HT-29 (cell line): ENCODE measurements at places on chromosomes 1 and 21. TPM values are rescaled to one million over a fixed set of nuclear protein-coding genes. Genes with fewer than 3 reads are reported as not detected.

Gene TNFRSF8
- total RNA-seq: 0.10 TPM in 1 of 2 replicates, not detected in the other

- peak; percentile 52 for DNase-seq
Observed at GRCh38 chr21:14119038-14119437, 91.7 kb downstream of the LIPI start.

Gene CA6
- not detected in 2 replicates for total RNA-seq

DNA sequence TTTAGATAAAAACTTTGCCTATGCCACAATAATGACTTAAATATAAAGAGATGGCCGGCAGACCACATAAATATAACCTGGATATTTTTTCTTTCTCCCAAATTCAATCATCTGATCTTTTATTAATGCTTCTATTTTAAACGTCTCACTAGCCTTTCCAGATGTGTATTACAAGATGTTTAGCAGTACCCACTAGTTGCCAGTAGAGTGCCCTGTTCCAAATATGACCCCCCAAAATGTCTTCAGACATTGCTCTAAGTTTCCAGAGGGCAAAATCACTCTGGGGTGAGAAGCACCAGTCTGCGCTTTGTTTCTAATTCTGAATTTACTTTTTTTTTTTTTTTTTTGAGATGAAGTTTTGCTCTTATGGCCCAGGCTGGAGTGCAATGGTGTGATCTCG lies 268.1 kb downstream of the GRIK1 start:
- DNase-seq: no peak

GRCh38 chr1:167695147-167695546 lies 26.6 kb upstream of the MPZL1 start:
- DNase-seq: no peak

Gene GPR52
- total RNA-seq: 0.94 and 1.8 TPM in 2 replicates

- no peak for DNase-seq
Observed at GRCh38 chr1:96557336-96557735, 164.2 kb upstream of the PTBP2 start.

Gene MTHFR
- total RNA-seq: 25.3 and 32.2 TPM in 2 replicates

DNA sequence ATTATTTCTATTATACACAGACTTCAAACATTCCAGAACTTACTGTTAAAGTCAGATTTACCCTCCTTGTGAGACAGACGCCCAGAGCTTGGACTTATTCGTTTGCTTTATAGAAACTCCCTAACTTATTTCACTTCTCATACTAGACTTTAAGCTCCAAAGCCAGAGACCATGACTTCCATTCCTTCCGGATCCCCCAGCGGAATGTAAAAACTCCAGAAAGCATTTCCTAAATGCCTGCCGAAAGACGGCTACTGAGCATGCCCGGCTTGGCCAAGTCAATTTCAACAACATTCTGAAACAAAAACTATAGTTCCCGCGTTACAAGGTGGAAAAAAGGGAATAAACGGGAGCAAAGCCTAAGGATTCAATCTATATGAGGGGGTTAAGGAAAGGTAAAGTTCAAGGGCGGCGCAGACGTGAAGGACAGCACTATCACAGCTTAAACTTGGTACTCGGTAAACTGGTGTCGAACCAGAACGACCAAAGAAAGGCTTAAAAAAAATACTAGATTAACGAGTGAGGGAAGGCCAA lies 1.1 kb downstream of the USP48 start:
- DNase-seq: peak; percentile 51

Gene FCGR2B
- total RNA-seq: not detected in 2 replicates

Gene ZFP69
- total RNA-seq: 0.20 and 0.37 TPM in 2 replicates

Gene IFT25
- 29.1 and 31.7 TPM in 2 replicates for total RNA-seq

DNA sequence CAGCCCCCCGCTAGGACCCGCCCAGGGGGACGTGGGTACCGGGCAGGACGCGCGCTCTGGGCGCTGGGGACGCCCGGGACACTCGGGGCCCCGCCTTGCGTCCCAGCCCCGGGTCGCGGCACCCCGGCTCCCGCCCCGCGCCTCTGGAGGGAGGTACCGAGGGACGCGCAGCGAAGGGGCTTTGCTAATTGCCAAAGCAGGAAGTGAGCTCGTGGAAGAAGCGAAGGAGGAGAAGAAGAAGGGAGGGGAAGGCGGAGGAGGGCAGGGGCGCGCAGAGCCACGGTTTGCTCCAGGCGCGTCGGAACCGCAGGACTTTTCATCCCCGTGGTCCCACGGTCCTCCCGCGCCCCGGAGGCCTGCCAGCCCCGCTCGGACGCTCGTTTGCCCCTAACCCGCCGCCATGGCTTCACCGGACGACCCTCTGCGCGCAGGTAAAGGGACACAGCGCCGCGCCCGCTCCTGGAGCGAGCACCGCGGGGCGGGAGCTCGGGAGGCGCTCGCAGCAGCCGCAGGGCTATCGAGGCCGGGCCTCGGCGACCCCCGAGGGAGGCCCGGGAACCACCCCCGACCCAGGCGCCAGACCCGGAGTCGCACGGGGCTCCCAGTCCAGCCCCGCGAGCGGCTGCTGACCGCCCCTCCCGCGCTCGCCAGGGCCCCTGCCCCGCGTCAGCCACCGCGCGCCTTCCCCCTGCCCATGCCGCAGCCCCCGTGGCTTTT lies 1.3 kb downstream of the EDARADD start:
- no peak for DNase-seq

Gene KDF1
- 47.1 and 48.7 TPM in 2 replicates for total RNA-seq
